Eye (tissue), 1 donor: ENCODE measurements at places on chromosomes 2 and 18.
A peak's percentile ranks its signal among the peaks of the same experiment; 100 is the strongest.

DNA sequence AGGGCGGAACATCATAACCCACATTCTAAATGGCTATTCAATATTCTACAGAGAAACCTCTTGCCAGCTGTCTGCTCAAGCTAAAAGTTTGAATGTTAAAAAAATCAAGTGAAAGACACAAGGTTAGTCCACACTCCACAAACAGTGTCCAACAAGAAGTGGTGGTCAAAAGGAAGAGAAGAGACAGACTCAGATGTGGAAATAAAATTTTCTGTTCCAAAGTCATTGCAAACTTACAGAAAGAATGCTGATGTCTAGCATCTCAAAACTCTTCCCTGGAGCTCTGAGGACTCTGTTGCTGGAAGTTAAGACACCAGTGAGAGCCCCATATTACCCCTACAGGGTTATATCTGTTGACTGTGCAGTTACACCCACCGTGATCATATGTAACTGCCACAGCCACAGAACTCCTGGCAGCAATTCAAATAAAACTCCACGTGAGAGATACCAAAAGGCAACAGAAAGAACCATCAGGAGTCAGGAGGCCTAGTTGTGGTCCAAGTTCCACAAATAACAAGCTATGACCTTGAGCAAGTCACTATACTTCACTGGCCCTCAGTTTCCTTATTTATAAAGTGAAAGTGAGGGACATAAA, 60.9 kb downstream of the AAK1 start:
- no peak for DNase-seq

- no peak for DNase-seq
Measured at GRCh38 chr18:35755369-35755768, 173.8 kb downstream of the GALNT1 start.

DNA sequence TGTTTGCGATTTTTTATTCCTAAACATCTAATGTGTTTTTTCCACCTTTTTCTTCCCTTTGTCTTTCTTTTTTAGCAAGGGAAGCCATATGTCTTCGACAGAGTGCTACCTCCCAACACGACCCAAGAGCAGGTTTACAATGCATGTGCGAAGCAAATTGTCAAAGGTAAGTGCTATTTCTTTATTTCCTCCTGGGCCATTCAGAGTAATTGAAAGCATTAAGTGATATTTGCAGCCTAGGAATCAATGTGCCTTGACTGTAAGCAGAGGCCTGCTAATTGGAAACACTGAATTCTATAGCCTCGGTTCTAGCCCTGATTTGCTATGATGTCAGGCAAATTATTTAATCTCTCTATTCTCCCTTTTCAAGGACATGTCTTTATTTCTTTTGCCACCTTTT, 47.0 kb downstream of the KIF5C start:
- no peak for DNase-seq

DNA sequence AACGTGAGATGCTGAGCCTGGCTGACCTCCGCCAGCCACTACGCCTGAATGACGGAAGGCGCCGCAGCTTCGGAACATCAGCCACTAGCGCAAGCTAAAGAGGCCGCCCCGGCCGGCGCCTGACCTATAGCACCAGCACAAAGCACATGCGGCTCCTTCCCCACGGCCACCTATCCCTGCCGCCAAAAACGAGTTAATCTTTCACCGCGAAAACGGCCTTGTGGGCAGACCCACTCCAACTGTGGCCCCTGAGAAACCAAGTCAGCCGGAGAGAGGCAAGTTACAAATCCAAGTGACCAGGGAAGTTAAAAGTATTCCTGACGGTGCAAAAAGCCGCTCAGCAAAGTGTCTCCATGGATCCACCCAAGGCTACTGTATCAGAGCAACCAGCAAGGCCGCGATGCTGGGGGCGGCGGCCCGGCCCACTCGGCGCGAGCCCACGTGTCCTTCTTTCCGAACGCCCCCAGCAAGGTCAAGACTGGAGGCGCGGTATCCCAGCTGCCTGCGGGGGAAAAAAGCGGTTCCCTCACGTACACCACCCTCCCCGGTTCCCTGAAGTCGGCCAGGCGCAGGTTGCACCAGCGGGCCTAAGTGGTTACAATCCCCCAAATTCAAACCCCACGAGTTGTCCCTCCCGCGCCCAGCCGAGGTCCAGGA, 575 bp downstream of the HSPD1 start:
- peak; percentile 81 for DNase-seq

DNA sequence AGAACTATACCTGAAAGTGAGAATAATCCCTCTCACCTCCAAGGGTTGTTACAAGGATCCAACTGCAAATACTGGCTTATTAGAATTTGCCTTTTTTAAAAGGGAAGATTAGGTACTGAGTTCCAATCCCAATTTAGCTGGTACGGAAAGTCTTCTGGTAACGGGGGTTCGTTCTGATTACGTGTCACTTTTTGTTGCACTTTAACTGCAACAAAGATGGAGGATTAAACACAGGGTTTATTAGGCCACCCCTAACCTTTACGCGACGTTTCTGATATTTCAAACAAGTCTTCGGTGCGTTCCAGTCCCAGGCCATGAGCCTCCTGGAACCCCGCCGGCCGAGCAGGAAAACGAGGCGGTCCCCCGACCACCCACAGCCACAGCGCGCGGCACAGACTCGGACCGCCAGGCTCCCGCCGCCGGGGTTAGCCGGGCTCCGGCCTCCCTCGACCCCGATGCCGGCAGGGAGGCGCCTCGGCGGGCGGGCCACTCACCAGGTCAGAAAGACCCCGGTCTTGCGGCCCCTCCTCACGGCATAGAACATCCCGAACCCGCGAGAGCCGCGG, 411 bp downstream of the RNASEH1 start:
- DNase-seq: no peak
